ENCODE measurements at places on chromosomes 16 and 17.

- DNase-seq: no peak
Measured at GRCh38 chr17:2023692-2024571, 1.2 kb downstream of the RTN4RL1 start.

- DNase-seq: no peak
Measured at GRCh38 chr17:1421470-1421869, 21.4 kb upstream of the YWHAE start.

GRCh38 chr16:61569028-61569427 is 467.2 kb downstream of the CDH8 start:
- no peak for DNase-seq

DNA sequence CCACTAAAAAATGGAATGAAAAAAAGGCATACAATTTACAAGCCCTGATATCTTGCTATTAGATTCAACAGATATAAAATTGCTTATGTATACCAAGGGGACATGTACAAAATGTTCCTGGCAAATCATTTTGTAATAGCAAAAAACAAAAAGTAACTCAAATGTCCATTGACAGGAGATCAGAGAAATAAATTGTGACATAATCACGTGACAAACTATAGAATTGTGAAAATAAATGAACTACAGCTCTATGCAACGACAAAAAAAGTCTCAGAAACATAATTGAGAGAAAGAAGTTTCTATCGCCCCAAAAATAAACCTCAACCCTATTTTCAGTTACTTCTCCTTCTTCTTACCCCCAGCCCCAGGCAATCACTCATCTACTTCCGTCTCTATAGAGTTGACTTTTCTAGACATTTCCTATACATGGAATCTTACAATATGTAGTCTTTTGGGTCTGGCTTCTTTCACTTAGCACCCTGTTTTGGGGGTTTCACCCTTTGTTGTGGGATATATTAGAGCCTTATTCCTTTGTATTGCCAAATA is 12.1 kb upstream of the ACE start:
- DNase-seq: no peak

DNA sequence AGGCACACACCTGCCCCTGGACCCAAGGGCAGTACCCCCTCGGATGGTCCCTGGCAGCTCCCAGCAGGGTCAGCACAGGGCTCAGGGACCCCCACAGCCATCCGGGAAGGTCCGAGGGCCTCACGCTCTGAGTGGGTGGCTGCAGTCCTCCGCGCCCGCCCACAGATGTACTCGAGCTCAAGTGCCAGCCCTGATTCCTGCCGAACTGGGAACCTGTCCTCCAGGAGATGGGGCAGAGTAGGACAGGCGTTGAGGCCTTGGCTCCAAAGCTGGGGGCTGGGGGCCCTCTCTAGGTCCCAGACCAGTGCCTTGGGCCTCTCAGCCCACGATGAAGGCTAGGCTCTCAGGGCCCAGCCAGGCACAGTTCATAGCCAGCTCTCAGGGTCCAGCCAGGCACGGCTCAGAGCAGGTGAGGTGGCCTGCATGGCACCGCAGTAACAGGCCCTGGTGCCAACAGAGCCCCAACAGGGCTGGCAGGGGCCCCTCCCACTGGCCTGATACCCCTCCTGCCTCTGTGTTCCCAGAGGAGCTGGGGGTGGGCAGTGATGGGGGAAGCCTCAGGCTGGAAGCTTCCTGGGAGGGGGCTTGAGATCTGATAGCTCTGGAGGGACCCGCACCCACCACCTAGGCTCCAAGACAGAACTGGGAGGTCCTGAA is 35.5 kb upstream of the PVALEF start:
- no peak for DNase-seq

- DNase-seq: no peak
Measured at GRCh38 chr17:32940706-32941390, 12.9 kb downstream of the TMEM98 start.

DNA sequence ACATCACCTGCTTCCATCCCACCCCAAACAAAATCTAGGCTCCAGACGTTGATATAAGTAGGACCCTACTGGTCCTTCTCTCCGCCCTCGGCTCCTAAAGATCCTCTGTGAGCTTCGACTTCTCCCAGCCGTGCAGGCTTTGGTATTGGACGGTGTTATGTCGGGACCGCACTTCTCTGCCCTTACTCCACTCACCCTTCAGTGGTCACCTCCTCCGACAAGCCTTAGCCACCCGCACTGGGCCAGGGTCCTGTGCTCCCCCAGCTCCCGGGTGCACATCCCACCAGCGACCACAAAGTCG is 1.6 kb downstream of the PSMB10 start:
- no peak for DNase-seq

DNA sequence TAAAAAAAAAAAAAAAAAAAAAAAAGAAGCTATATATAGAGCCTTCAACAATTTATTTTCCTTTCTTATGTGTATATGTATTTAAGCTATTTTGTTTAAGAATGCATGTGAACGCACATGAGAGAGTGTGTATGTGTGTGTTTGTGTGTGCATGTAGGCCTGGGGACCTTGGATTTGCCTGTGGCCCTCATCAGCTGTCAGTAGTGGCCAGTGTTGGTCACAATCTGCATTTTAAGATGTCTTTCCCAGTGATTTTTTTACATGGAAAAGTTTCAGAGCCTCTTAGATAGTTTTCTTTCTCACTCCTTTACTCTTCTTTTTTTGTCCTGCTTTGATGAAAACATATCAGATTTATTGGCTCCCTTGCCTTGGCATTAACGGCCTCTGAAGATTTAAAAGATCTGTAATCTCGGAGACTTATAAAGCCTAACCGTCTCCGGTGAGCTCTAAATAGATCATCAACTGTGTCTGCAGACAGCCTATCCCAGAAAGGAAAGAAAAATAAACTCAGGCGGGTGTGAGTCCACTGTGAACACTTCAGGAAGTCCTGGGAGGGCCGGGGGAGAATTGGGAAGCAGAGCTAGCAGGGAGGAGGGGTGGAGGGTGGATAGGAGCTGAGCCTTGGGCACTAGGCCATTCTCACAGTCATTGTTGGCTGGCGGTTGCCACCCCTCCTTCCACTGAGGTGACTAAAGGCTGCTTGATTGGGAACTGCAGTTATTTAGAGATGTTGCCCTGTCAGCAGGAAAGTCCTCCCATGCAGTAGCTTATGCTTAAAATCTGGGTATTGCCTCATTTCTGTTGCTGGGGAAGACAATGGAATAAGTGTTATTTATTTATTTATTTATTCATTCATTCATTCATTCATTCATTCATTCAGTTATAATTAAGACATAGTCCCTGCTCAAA is 86.8 kb downstream of the WWP2 start:
- DNase-seq: no peak

GRCh38 chr17:13631529-13631928 is 29.8 kb upstream of the HS3ST3A1 start:
- DNase-seq: no peak

DNA sequence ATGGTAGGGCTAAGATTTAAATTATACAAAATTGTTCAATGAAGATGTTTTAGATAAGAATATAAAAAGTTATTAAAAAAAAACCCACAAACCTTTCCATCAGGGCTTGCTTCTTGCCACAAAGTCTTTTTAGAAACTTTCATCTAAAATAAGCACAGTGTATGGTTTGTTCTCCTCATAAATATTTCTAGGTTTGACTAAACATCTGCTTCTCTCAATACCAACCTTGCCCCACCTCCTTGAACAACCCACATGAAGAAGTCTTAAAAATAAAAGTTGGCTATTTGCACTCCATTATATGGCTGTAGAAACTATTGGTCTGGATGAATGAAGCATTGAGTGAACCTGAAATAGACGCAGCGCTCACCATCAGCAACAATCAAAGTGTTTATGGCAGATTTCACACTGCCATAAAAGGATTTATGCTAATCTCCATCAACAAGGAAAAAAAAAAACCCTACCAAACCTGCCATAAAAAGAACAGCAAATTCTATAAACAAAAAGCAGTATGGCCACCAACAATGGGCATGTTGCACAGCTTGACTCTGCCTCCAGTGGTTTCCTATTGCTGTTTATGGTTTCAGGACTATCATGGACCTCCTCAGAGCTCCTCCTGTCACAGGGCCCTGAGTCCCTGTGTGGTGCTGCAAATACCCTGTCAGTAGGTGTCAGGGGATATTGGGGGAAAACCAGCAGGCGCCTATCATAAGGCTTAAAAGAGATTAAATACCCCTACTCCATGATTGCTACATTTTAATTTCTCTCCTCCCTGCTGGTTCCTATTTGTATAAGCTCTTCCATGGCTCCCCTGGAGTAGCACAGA is 37.6 kb downstream of the SNX11 start:
- DNase-seq: no peak

DNA sequence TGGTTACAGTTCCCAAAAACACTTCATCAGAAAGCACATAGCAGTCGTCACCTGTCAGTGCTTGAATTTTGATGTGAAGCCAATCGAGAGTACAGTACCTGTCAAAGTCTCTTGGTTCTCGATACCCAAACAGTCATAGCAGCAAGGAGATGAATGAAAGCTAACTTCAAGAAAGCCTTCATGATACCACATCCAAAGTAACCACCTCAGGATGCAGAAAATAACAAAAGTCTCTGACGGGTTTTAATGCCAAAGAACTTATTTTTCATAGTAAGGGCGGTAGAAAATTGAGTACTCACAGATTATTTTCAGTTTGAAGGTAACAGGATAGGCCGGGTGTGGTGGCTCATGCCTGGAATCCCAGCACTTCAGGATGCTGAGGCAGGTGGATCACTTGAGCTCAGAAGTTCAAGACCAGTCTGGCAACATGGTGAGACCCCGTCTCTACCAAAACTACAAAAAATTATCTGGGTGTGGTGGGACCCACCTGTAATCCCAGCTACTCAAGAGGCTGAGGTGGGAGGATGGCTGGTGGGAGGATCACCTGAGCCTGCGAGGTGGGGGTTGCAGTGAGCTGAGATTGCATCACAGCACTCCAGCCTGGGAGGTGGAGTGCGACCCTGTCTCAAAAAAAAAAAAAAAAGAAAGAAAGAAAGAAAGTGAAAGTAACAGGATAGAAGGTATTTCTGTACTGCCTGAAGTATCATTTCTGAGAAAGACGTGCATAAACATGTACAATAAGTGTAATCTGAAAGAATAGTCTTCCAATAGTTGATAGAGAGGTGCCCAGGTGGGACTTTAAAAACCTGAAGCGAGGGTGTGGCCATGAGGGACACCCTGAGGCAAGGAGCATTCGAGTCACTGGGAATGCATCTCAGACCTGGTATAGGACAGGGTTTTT is 15.4 kb downstream of the MFSD11 start:
- DNase-seq: no peak

GRCh38 chr16:57637424-57637823 is 9.0 kb downstream of the ADGRG1 start:
- no peak for DNase-seq

GRCh38 chr16:24723663-24724062 is 5.8 kb upstream of the TNRC6A start:
- DNase-seq: no peak

DNA sequence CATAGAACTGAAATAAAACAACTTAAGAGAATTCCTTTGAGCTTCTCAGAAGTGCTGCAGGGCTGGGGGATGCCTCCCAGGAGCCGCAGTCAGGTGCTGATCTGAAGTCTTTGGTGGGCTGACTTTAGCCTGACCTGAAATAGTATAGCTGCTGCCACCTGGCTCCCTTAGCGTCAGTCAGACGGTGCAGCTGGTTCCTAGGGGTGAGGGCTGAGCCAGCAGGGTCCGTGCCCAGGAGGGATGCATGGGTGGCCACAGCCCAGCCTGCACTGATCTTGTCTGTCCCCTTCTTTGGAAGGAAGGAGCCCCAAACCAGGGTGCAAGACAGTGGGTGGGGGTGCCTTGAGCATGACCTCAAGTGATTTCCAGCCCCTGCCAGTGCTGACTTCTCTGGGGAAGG is 11.5 kb downstream of the MAPT start:
- no peak for DNase-seq

GRCh38 chr16:53056392-53056881 is 1.6 kb downstream of the CHD9 start:
- no peak for DNase-seq

GRCh38 chr17:78986649-78987328 is 7.1 kb upstream of the LGALS3BP start:
- no peak for DNase-seq

- no peak for DNase-seq
Measured at GRCh38 chr17:51056813-51057510, 63.7 kb downstream of the SPAG9 start.

- DNase-seq: no peak
Measured at GRCh38 chr17:82028246-82028645, 3.2 kb upstream of the RAC3 start.

- no peak for DNase-seq
Measured at GRCh38 chr16:67525176-67525860, 3.3 kb upstream of the RIPOR1 start.

DNA sequence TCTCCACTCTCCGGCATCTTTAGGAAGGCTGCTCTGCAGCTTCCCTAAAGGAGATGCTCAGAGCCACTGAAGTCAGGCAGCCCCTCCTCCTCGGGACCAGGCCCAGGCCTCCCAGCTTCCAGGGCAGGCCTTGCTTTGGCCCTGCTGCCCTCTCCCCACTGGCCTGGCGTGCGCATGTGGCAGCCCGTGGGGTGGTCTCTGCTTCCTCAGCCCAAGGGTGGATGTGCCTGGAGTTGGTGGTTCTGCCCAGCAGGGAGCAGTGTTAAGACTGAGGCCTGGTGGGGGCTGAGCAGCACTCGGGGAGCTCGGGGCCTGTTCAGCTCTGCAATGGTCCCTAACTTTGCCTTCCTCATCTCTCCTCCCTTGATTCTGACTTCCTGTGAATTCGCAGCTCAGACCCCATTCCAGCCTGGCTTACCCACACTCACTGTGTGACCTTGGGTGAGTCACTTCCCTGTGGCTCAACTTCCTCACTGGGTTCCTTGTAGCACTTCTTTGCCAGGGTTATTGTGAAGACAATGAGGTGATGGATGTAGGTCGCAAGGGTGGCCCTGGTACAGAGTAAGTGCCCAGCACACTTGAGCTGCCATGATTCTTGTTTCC is 63.2 kb downstream of the NKD1 start:
- no peak for DNase-seq

GRCh38 chr16:8262299-8262698 is 328.0 kb downstream of the TMEM114 start:
- DNase-seq: no peak

DNA sequence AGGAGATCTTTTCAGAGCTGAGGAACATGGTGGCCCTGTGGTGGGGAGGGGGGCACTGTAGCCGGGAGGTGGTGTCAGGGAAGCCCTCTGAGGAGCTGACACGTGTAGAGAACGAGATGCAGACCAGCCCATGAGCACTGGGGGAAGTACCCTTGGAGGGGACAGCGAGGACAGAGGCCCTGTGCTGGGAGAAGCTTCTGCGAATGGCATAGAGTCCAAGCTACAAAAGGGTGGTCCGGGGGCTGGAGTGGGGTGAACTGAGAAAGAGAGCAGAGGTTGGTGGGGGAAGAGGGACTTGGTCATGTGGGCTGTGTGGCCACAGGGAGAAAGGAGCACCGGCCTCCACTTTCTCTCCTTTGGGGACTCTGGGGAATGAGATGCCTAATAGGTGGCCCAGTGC is 270.8 kb downstream of the CBLN1 start:
- no peak for DNase-seq

GRCh38 chr17:43135454-43135819 is 10.3 kb upstream of the BRCA1 start:
- no peak for DNase-seq

- no peak for DNase-seq
Measured at GRCh38 chr16:11177578-11178160, 78.3 kb downstream of the SOCS1 start.

GRCh38 chr16:88552166-88552565 is 18.0 kb upstream of the ZC3H18 start:
- no peak for DNase-seq

GRCh38 chr16:84611041-84611440 is 6.8 kb downstream of the COTL1 start:
- no peak for DNase-seq
